ENCODE measurements at places on chromosomes 16 and 17.
A peak's percentile ranks its signal among the peaks of the same experiment; 100 is the strongest.

GRCh38 chr17:73520369-73520761 is 123.9 kb downstream of the SDK2 start:
- no peak for DNase-seq

GRCh38 chr17:19254651-19255050 is 17.5 kb downstream of the EPN2 start:
- DNase-seq = no peak

GRCh38 chr17:77382356-77382911 is 241.7 kb downstream of the SEC14L1 start:
- peak; percentile 35 for DNase-seq

- DNase-seq = no peak
These were observed 2.3 kb upstream of the TPPP3 start for GRCh38 chr16:67395458-67396158.

DNA sequence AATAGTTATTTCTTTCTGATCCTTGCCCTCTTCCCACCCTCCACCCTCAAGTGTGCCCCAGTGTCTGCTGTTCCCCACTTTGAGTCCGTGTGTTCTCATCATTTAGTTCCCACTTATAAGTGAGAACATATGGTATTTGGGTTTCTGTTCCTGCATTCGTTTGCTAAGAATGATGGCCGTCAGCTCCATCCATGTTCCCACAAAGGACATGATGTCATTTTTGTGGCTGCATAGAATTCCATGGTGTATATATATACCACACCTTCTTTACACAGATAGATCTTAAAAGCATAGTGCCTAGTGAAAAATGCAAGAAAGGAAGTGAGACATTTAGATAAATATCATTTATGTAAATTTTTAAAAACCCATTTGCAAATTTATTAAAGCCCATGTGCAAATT is 33.1 kb downstream of the HS3ST2 start:
- DNase-seq = no peak

- no peak for DNase-seq
These were observed at the start of gene KCNJ12 for GRCh38 chr17:21376081-21376758. TSS of gene KCNJ12 (plus strand) at chr17:21376357. CDS start at chr17:21415343, 38,986 bp downstream.
